Naive thymus-derived CD8-positive, alpha-beta T cell (primary cell): ENCODE measurements at places on chromosomes 2 and 18. TPM values are rescaled to one million over a fixed set of nuclear protein-coding genes. Genes with fewer than 3 reads are reported as not detected.

Gene SYT4
- polyA plus RNA-seq, result not detected

Gene ECEL1
- not detected for polyA plus RNA-seq

Gene SERPINB4
- not detected for polyA plus RNA-seq

Gene LHCGR
- polyA plus RNA-seq, result not detected

Gene HJURP
- polyA plus RNA-seq, result not detected

Gene RAB11FIP5
- polyA plus RNA-seq, result 7.0 TPM

GRCh38 chr18:44696892-44697291, 16.2 kb downstream of the SETBP1 start:
- no peak for DNase-seq

DNA sequence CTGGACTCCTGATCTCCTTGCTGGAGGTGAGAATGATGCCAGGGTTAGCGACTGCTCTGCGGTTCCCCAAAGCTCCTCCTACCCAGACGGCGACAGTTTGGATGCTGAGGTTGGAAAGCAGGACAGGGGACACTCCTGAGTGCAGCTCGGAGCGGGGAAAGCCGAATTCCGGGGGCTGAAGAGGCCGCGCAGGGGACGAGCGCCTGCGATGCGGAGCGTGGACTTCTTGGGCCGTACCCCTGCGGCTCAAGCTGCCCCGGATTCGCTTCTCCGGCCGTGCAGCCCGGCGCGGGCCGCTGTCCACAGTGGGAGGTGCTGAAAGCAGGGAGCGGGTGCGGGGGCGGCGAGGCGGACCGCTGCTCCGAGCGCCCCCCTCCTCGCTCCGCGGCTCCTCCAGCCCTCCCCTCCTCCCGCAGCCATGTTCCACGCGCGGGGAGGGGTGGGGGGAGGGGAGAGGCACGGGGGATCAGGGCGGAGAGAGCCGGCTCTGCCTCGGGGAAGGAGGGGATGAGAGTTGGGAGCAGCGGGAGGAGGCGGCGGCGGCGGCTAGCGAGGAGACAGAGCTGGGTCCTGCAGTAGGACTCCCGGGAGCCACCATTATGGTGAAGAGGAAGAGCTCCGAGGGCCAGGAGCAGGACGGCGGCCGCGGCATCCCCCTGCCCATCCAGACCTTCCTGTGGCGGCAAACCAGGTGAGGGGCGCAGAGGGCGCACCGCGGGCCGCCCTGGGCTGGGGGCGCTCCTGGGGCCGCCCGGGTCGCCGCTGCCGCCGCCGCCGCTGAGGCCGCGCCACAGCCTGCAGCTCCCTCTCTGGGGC, at the start of gene UNC80:
Gene UNC80, plus strand, starts transcription at position 359 of the 816 bp plus-strand sequence. Its CDS starts 241 bp downstream, at position 600.
- DNase-seq, result no peak

DNA sequence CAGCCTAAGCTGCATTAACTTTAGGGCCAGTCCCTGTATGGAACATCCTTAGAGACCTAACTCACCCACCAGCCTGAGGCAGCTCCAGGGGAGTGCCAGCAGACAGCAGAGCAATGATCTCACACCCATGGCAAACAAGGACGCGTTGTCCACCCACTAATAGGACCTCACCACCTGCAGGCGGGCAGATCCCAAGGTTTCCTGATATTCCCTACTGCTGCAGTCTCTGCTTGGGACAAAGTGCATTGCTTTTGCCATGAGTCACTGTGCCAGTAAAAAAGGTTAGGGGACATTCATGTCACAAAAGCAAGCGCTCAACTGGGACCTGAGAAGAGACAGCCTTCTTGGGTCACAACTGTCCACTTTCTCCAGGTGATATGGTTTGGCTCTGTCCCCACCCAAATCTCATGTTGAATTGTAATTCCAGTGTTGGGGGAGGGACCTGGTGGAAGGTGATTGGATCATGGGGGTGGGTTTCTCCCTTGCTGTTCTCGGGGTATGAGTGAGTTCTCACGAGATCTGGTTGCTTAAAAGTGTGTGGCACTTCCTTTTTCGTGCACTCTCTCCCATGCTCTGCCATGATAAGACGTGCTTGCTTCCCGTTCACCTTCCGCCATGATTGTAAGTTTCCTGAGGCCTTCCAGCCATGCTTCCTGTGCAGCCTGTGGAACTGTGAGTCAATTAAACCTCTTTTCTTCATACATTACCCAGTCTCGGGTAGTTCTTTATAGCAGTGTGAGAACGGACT, 160.2 kb downstream of the MIB1 start:
- no peak for DNase-seq

DNA sequence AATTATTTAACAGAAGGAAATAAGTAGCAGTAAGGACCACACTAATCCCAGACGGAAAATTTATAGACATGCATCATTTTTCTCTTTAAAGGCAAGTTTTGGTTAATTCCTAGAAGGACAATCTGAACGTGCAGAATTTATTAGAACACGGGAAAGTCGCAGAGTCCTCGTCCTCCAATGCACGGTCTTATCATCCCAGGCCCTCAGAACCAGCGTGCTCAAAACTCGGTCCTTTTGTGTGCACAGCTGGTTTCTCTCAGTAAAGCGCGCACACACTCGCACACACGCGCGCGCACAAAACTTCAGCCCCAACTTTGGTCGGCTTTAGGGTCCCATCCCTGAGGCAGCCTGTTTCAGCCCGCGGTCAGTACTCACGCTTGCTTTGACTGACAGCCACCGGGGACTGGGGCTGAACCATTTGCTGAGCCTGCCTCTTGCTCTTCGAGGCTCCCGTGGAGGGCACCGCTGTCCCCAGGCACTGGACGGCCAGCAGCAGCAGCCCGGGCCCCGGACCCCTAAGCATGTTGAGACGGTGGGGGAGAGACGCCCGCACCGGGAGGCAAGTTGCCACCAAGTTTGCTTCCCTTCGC, 493 bp downstream of the FN1 start:
- no peak for DNase-seq

- no peak for DNase-seq
Measured at GRCh38 chr2:227454323-227454860, 17.6 kb upstream of the AGFG1 start.

DNA sequence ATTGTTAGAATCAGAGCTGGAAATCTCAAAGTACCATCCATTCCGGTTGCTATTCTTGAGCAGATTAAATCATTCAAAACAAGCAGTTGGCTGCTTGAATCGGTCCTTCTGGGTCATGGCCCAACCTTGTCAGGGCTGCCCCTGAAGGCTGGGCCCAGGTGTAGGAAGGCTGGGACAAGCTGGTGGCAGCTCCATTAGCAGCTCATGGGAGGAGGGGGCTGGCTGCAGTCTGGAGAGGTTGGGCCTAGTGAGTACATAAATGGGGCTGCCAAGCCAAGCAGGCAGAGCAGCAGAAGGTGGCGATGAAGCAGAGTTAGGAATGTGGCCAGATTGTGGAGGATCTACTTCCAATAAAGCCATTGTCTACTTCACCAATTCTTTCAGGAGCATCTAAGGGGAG, 81.4 kb downstream of the ADCYAP1 start:
- DNase-seq, result no peak

DNA sequence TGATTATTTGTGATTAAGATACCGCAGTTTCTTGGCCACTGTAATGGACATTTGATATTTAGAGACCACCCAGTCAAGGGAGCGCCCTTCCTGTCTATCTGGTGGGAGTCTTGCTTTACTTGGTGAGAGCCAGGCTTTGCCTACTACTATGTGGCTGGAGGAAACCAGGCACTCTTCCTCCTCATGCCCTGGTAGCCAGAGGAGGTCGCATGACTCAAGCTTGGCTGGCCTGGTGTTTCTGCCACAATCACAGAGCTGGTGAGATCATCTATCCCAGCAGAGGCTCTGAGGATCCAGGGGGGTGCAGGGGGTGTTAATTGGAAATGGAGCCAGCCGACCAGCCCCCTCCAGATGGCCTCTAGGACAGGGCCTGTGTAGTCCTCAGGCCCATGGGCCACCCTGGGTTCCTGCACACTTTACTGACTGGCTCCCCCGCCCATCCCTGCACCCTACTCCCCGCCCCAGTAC, 46.8 kb upstream of the BIN1 start:
- DNase-seq, result no peak

DNA sequence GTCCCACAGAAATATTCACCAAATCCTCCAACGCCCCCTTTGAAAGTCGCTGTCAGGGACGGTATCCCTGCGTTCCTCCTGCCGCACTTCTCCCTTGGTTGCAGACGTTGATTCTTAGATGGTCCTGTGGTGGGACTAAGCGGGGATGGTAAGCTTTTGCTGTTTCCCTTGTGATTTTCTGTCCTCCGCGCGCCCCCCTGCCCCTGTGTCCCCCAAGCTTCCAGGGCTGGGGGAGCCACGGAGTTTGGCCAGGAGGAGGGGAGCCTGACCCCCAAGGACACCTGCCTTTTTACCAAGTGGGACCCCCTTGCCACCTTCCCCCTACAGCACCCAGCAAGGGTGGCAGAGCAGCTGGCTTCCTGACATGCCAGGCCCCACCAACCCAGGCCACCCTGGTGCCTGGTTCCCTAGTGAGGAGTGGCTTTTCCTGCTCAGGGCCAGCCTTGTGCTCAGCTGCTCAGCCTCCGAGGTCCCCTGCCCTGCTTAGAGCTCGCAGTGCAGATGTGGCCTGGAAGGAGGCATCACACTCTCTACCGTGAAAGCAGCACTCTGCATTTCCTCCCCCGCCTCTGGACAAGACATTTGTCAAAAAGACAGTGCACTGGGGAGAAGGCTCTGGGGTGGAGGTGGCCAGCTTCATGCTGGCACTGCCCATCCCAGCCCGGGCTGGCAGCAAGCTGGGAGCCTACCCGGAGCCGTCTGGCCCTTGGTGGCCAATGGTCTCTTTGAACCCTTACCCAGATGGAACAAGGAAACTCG, 49.4 kb downstream of the TWIST2 start:
- DNase-seq, result no peak

GRCh38 chr18:11308499-11308898, 159.1 kb upstream of the PIEZO2 start:
- no peak for DNase-seq

DNA sequence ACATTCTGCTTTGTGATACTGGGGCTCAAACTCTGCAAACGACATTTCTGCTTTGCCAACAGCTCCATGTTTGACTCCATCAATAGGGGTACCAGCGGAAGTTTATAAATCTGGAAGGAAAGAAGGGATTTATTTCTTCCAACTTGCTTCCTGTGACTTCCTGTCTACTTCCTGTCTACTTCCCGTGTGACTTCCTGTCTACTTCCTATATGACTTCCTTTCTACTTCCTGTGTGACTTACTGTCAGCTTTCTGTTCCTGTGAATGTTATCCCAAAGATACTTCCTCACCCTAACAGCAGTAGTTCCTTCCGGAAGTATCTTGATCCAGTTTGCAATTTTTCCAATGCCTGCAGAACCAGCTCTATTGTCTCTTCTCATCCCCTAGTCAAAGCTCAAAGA, 52.0 kb upstream of the MBOAT2 start:
- DNase-seq, result no peak
